ENCODE measurements at places on chromosomes 3 and 15.

- DNase-seq, result no peak
Measured at GRCh38 chr3:48299746-48300712, 33.4 kb downstream of the SPINK8 start.

GRCh38 chr3:160686955-160687535 is 10.1 kb downstream of the ARL14 start:
- DNase-seq, result no peak

DNA sequence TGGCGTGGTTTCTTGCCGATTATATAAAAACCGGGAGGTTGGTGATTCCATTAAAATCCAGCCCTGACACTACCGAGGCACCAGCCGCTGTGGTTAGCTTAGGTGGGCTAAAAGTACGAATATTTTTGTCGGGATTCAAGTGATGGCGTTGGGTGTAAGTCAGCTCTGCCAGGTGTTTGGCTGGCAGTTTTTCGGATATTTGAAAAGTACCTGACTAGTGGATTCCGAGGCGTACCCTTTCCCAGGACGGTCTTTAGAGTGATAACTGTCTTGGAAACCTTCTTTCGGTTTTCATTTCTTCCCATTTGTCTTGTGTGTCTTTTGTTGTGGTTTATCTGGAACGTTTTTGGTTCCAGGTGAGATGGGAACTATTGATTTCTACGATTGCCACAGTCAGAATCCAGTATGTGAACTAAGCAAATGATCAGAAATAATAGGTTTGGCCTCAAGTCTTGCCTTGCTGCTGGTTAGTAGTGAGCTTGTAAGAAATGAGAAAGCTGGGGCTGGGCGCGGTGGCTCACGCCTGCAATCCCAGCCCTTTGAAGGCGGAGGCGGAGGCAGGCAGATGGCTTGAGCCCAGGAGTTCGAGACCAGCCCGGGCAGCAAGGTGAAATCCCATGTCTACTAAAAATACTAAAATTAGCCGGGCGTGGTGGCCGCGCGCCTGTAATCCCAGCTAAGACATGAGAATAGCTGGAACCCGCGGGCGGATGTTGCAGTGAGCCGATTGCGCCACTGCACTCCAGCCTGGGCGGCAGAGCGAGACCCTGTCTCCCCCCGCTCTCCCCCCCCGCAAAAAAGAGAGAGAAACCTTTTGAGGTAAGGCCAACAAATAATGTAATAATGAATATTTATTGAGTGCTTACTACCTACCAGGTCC is 1.4 kb downstream of the FYTTD1 start:
- no peak for DNase-seq

- no peak for DNase-seq
Measured at GRCh38 chr3:169699536-169700050, 36.1 kb upstream of the MECOM start.

DNA sequence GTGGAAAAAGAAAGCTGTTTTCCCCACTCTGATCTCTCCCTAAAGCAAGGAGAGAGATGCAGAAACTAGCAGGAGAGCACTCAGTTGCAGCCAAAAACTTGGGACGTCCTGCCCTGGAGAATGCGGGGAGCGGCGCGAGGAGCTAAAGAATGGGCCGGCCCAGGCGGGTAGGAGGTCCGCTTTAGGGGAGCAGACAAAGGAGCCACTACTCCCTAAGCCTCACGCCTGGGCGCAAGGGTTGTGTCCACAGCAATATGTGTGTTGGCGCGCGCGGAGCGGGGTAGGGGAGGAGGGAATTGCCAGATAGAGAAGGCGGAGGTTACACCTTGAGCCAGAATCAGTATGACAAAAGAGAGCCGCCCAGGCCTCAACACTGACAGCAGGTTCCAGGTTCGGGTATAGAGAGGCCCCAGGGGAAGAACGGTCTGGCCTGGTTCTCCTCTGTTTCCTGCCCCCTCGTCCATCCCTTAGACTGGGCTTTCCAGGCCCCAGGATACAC is 2.9 kb downstream of the WNT5A start:
- DNase-seq, result no peak

DNA sequence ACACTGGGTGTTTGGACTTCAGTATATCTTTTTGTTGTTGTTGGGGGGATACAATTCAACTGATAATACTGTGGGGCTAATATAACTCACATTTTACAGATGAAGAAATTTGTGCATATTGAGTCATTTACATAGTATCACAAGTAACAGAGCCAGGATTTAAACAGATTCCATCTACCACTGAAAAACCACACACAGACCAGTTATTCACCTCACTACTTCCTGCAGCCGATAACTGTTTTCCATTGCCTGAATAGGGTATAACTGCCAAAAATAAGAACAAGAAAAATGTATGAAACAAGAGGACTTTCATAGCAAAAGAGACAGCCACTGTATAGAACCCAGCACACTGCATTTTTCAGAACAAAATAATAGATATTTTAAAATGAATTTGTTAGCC is 215.8 kb upstream of the CNTN6 start:
- DNase-seq, result no peak

GRCh38 chr3:174945951-174946350 is 86.8 kb downstream of the NAALADL2 start:
- DNase-seq, result no peak

DNA sequence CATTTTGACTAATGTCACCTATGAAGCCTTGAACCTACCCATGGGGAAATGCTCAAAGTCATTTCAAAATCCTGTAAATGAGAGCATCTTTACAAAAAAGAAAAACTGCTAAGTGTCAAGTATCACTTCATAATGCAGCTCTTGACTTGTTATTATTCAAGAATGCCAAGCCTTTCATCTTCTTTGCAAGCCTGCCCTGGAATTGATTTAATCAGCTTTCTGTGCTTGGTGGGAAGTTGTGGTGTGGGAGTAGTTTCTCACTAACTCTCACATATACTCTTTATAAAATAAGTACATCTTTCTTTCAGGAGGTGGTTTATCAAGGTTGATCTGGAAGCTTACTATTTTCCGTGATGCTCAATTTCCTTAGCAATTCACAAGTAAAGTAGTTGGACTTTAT is 43.6 kb downstream of the RYR3 start:
- no peak for DNase-seq

GRCh38 chr3:53104762-53105161 is 25.5 kb downstream of the RFT1 start:
- DNase-seq, result no peak

GRCh38 chr3:78941587-78941986 is 826.2 kb downstream of the ROBO1 start:
- DNase-seq, result no peak

DNA sequence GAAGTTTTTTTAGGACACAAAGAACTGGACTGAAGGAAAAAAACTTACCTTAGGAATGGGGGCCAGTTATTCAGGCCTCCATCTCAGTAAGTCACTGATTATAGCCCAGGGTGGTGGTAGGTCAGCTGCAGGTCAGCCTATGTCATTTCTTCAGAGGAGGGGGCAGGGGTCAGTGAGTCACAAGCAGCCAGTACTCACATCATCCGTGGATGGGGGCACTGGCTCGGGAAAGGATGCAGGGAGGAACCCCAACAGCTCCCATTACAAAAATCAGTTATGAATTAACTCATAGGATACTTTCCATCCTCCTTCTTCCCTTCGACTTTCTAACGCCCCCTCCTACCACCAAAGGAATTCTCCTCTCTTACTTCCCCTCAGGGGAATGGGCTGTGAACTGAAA is 578.3 kb downstream of the PDCD6IP start:
- DNase-seq, result no peak

GRCh38 chr3:133282236-133282635 is 117.6 kb upstream of the BFSP2 start:
- no peak for DNase-seq

DNA sequence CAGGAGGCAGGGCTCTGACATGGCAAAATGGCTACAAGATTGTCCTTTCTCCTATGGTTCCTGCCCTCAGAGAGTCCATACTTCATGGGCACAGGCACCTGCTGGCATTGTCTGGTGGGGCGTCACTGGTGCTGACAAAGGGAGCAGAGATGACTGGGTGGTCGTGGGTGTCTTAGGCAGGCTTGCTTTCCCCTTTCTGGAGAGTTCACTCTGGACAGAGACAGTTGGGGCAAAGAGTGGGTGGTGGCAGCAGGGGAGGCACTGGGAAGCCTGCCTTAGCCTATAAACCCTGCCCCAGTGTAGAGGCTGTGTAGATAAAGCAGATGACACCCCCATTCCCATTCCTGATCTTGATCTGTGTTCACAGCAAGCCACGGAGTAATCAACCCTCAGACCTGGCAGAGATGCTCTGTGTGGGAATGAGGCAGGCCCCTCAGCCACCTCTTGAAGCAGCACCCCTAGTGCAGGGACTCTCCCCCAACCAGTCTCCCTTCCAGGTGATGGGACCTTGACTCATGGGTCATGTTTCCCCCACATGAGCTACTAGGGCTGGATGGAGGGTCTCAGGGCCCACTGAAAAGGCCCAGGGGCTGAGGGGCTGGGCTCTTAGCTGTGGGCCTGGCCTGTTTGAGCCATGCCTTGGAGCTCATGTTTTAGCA is 20.7 kb upstream of the DOCK3 start:
- no peak for DNase-seq

DNA sequence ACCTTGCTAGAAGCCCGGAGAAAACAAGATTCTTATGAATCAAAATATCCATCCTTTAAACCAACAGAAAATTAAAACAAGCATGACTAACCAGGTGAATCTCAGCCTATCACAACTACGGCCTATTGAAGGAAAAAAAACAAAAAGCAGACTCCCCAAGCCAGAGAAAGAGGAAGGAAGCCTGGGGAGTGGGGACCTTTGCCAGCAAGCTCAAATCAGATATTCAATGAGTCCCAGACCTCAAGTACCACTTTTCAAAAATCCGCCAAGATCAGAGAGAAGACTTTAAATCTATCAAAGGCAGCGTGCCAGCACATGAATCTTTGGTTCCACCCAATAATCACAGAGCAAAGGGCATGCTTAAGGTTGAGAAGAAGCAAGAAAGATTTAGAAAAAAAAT is 253.8 kb downstream of the NTRK3 start:
- DNase-seq, result no peak

DNA sequence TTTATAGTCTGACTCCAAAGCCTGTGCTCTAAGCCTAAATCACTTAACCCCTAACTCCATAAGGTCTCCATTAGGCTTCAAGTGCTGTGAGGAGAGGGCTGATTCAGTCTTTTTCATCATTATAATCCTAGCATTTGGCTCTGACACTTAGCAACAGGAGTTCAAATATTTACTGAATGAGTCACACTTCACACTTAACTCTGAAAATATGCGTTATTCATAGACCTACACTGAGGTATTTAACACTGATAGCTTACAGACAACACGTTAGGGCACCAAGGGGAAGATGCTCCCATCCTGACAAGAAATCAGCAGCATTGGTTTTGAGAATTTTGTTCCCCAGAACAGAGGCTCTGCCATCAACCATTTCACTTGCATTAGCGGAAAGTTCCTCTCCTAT is 53.5 kb downstream of the MSL2 start:
- DNase-seq, result peak; percentile 49

DNA sequence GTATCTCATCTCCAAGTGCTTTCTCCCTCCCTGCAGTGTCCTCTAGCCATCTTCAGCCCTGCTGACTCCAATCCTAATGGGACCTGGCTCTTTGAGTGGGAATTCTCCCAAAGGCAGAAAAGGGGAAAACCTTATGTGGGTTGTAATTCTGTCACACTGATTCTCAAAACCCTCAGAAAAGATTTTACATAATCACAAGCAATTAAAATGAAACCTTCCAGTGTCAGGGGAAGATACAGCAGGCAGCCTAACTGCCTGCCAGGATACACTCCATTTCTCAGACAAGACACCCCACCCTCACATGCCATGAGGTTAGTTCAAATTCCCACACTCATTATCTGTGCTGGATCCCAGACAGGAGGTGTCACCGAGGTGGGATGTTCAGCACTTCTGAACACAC is 121.4 kb downstream of the RFTN1 start:
- DNase-seq, result no peak

DNA sequence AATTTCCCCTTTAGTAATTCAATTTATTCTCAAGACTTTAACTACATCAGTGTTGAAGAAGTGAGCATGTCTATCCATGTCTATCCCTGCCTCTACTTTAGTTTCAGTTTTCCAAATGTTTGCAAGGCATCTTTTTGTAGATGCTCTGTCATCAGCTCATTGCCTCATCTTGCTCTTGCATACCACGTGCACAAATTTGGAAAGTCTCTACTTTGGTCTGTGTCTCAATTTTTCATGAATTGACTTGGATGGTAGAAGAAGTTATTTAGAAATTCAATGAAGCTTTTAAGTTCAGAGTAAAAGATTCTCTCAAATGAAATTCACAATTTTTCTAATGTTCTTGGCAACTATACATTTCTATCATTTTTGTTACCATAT is 55.3 kb downstream of the CLDN1 start:
- DNase-seq, result no peak

All from H54 (cell line).